Pericardium fibroblast (primary cell): ENCODE measurements at places on chromosomes 1 and 21. TPM values are rescaled to one million over a fixed set of nuclear protein-coding genes. Genes with fewer than 3 reads are reported as not detected.

The POTED gene
- not detected in 2 replicates for total RNA-seq

The C1orf53 gene
- total RNA-seq = 14.1 and 35.1 TPM in 2 replicates

The NEK7 gene
- total RNA-seq = 73.1 and 193 TPM in 2 replicates

The ASAP3 gene
- 67.4 and 143 TPM in 2 replicates for total RNA-seq

The FMO5 gene
- total RNA-seq = 0.34 and 0.58 TPM in 2 replicates
